ENCODE measurements at places on chromosomes 6 and 20.

- DNase-seq, result no peak
Measured at GRCh38 chr6:73878403-73878802, 182.4 kb downstream of the CD109 start.

DNA sequence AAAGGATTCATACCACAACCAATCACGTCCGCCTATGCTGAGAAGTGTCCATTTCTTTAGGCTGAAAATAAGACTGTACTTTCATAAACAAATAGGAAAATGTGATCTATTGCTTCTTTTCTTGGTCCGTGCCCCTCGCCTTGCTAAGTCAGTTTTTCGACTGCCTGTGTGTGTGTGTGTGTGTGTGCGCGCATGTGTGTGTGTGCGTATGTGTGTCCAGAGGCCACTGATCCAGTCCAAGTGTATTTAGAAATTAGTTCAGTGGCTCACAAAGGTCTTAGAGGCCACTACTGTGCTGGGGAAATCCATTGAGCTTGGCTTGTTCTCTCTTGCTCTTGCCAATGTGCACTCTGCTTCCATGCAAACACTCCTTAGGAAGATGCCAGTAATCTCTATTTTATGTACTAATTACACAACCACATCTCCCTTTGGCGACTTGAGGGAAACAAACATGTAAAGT, 50.5 kb downstream of the SLC22A23 start:
- no peak for DNase-seq

GRCh38 chr6:169087443-169088041, 166.1 kb downstream of the THBS2 start:
- DNase-seq, result no peak

DNA sequence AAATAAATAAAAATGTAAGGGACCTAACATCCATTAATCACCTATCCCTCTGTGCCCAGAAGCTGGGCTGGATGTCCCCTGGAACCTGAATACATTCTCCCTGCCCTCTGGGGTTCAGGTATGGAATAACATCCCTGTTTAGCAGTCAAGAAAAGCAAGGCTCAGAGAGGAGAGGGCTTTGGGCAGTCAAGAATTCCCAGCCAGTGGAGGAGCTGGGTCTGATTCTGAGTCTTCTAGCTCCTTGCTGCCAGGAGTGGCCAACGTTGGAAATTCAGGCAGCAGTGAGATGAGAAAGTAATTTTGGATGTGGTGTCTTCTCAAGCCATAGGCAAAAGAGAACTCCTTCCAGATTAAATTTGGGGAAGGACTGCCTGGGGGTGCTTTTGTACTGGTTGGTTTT, 42.6 kb upstream of the ZNFX1 start:
- DNase-seq, result no peak

GRCh38 chr6:157561929-157562810, 181.2 kb downstream of the ZDHHC14 start:
- DNase-seq, result no peak

DNA sequence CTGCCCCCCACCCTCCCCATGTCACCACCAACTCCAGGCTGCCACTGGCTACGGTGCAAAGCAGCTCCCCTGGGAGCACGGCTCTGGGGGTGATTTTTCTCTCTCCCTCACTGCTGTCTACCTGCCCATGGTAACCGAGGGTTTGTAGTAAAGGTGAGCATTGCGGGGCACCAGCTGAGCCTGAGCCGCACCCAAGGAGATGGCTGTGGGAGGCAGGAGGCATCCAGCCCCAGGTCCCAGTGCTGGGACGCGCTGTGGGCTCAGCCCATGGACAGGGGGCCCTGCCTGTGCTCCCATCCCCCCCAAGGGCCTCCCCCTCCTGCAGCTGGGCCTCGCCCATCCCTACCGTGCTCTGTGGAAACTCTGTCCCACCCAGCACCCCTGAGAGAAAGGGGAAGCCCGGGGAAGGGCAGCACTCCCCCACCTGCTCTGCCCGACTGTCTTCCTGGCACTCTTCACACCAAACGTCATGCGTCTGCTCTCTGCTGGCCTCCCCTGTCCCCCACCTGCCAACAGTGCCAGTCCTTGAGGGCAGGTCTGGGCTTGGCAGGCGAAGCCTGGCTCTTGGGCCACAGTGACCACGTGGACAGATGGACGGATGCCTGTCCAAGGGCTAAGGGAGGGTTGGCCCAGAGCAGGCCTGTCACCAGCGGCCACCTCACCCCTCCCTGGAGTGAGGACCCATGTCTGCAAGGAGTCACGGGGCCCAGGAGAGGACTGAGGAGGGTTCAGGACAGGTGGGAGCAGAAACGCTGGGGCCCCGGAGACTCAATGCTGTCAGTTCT, 3.8 kb upstream of the CHRNA4 start:
- no peak for DNase-seq

DNA sequence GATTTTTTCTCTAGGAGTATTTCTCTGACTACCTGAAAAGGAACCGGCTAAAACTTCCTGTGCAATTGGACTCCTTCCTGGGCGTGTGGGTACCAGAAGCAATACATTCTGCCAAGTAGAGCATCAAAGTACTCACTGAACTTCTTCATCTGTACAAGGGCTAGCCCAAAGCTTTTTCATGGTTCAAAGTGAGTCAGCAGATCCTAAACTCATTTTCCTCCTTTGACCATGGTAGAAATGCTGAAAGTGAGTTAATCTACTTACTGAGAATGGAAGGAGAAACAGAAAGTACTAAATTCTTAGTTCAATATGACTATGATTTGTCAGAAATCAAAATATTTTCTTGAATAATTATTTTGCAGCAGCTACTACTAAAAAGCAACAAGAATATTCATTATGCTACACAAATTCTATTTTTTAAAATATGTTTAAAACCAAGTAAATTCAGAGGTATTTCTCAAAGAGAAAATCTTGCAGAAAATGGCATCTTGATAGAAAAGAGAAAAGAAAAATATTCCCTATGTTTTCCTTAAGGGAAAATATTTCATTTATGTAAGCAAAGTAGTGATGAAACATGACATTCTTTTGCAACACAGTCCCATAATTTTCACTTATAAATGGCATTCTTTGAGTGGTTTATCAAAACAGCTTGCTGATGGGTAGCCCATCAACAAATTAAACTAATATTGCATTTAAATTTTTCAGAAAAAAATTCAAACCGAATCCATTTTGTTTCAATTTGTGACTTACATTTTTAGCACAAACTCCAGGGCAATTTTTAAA, 3.7 kb upstream of the BEND6 start:
- no peak for DNase-seq

DNA sequence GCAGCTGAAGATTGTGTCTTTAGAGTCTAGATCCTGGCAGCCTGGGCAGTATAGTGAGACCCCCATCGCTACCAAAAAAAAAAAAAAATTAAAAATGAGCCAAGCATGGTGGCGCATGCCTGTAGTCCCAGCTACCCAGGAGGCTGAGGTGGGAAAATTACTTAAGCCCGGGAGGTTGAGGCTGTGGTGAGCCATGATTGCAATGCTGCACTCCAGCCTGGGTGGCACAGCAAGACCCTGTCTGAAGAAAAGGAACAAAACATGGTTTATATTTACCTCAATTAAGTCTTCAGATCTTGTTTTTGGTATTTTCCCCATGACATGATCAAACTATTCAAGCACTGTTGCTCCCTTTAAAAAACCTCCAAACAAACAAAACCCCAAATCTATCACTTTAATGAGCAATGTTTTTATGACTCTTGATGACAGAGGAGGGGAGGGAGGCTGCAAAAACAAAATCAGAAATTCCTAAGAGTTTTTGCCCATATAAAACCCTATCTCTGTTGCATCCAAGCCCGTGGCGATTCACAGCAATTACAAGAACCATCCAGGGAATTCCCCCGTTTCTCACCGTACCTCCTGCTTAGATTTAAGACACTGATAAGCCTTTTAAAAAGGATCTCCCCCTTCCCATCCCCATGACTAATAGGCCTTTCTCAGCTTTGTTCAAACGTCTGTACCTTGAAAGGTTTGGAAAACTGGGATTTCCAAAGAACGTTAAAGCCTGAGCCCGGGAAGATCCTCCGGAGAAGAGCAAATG, 259.9 kb downstream of the BMP7 start:
- no peak for DNase-seq

GRCh38 chr6:15616261-15616660, 46.6 kb downstream of the DTNBP1 start:
- DNase-seq, result no peak
